Ureter (tissue), 1 donor: ENCODE measurements at places on chromosomes 13 and 19.

- DNase-seq = no peak
Measured at GRCh38 chr19:21472507-21472906, 32.9 kb upstream of the ZNF429 start.

DNA sequence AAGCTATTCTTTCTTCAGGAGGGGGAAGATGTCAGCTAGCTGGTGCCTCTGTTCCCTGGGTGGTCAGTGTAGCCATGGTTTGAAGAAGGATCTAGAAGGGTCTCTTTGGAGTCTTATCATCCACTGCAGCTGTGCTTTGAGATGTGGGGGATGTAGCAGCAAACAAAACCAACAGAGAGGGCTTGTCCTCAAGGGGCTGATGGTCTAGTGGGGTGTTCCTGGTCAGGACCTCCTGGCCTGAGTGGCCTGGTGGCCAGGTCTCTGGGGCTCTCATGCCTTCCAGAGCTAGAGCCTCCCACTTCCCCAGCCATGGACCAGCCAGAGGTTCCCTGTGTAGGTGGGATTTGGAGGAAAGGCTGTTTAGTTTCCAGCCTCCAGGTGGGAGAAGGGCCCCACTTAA, 40.3 kb downstream of the LYL1 start:
- no peak for DNase-seq

DNA sequence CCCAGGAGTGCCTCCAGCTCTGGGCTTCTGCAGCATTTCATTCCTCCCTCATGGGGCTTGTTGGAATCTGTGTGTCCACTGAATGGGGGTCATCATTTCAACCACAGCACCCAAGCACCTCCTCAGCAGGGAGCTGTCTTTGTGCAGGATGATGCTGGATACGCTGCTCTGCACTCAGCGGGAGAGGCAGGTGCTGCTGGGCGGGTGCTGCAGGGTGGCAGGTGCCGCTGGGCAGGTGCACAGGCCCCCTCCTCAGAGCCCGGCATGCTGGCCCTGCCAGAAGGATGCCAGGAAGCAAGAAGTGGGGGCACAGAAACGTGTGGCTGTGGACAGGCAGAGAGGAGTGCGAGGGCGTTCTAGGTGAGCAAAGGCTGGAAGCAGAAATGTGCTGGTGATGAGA, 121.8 kb upstream of the VSTM2B start:
- no peak for DNase-seq

- DNase-seq = no peak
Measured at GRCh38 chr19:47374876-47375693, 26.0 kb downstream of the DHX34 start.
